ENCODE measurements at places on chromosomes 12 and 14. TPM values are rescaled to one million over a fixed set of nuclear protein-coding genes. Genes with fewer than 3 reads are reported as not detected.

DNA sequence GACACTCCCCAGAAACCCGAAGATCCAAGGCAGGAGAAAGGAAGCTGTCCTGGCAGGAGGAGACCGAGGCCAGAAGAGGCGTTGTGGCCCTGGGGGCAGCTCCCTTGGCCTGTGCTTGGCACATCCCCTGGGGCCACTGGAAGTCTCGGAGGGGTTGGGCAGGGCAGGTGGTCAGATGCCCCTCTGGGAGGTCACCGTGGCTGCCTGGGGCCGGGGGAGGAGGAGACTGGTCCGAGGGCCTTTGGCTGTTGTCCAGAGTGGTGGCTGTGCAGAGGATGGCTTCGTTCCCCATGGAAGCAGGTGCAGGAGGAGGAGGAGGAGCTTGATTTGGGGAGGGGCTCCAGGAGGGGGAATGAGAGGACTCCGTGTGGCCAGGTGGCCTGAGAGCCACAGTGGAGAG lies 3.3 kb upstream of the NUDT14 start:
- DNase-seq: no peak

DNA sequence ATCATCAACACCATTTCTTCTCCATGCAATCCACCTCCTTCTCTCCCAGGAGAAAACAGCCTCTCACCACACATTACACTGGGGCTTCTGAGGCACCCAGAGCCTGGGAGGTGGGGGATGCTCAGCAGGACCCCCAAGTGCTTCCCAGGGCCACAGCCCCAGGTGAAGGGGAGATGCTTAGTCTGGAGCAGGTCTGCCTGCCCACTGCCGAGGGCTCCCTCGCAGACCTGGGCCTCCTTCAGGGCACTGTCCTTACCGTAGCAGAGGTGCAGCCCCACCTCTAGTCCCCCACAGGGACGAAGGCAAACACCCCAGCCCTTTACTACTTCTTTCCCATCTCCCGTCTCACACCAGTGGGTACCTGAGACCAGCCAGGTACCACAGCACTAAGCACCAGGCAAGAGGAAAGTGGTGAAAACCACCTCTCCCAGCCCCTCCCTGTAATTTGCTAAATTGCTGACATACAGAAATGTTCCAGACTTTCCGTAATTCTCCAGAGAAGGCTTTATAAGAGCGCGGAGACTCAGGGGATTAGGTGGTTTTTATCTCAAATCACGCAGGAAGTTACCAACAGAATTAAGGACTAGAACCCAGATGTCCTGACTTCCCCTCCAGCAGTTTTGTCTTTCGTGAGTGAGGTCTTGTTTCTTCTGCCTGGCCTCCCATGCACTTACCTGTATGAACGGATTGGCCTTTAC lies 59.0 kb downstream of the PLEKHG3 start:
- no peak for DNase-seq

Gene MAP3K9
- 5.2 TPM for polyA plus RNA-seq

DNA sequence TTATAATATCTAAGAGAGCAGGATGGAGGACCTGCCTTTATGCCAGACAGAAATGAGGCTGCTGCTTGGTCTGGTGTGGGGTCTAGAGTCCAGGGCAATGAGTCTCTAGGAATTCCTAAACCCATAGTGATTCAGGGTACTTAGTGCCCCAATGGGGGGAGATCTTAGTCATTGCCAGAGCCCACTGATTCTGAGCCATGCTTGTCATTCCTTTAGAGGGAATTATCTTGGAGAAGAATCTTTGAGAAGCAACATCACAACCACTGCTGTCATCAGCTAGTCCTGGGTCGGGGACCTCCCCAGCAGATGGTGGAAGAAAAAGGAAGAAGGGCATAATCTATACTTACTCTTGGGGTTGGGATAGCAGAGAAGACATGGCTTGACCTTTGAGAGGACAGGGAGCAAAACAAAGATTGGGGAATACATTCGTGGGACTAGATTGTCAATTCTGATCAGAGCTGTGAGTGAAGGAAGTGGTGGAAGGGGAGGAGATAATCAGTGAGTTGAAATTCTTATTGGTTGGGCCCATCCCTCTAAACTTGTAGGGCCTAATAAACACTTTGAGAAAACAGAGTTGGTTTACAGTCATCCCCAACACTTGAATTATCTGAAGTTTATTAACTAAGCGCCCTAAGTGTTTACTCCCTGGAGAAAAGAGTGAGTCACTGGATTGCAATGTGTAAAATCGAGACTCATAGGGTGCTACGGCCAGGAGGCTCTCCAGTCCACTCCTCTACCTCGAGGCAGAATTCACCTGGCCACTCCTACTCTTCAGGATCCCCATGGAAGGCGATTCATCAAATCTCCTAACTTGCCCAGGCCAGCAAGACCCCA lies 3.0 kb upstream of the KRT3 start:
- no peak for DNase-seq

Gene LRRC10
- polyA plus RNA-seq: 0.09 TPM

- DNase-seq: no peak
Measured at GRCh38 chr12:108630481-108631207, 3.0 kb downstream of the SELPLG start.

DNA sequence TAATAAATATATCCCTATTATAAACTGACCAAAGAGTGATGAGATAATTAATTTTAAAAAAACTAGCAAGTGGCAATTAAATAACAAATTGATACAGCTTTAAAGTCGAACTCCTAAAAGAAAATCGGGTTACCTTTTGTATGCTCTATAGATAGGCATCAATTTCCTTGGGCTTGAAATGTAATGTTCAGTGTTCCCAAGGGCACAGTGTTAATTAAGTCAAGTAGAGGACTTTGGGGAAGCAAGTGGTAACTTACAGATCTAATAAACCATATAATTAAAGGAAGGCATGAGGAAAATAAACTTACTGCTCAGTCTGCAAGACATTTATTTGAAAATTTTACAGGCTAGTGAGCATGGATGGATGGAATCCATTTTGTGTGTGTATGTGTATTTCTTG lies 220.9 kb downstream of the FSCB start:
- DNase-seq: no peak

- DNase-seq: peak; percentile 64
Measured at GRCh38 chr12:121443193-121443870, 43.4 kb downstream of the RNF34 start.

DNA sequence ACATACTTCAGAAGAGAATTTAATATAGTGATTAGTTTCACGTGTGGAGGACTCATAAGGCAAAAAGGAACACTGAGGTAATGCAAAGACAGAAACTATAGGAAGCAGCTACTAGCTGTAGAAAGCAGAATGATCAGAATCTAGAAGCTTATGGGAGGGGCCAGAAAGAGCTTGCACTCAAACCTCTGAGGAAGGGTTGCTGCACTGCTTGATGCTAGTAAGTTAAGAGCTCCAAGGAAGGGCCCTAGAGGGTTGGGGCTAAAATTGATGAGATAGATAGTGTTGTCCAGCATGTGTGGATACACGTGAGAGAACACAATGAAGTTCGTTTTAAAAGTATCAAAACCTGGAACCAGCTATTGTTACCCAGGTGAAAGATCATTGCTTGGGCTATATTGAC lies 311.1 kb downstream of the SLC6A15 start:
- no peak for DNase-seq

DNA sequence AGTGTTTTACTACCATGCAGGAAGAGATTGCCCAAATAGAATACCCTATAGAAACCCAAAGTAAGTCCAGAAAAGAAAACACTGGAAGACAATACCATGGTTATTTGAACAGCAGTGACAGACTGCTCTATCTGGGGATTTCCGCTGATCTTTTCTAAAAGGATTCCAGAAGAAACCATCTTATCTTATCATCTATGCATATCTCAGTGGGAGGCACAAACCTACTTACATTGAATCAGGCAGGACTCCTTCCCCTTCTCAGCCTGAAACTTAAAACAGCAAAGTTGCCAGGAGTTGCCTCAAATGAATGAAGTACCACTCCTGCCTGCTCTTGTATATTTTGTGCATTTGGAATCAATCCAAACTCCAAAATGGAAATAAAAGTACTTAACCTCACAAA lies 56.7 kb upstream of the NR2C1 start:
- DNase-seq: no peak

Gene ITGA7
- polyA plus RNA-seq: 43.3 TPM

- no peak for DNase-seq
Measured at GRCh38 chr12:105861227-105861626, 277.5 kb downstream of the NUAK1 start.

- no peak for DNase-seq
Measured at GRCh38 chr14:59358102-59358501, 107.1 kb downstream of the GPR135 start.

Gene SLC6A15
- 0.88 TPM for polyA plus RNA-seq

- no peak for DNase-seq
Measured at GRCh38 chr12:94769047-94769420, 118.7 kb upstream of the TMCC3 start.

Gene GNG2
- polyA plus RNA-seq: 58.2 TPM

GRCh38 chr12:100758083-100758482 lies 36.5 kb upstream of the ANO4 start:
- DNase-seq: no peak

DNA sequence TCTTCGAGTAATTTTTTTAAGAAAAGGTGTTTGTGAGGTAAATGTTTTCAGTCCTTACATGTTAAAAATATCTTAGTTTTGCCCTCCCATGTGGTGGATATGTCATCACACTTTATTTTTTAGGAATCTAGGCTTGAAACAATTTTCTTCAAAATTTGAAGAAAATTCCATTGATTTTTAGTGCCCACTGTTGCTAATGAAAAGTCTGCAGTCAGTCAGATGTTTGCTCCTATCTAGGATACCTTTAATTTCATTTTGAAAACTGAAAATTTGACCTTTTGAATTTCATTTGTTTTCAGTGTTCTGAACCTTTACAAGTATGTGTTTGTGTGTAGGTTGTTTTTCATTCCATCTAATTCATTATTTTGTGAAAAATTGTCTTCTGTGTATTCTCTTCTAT lies 105.4 kb downstream of the LRRK2 start:
- no peak for DNase-seq

DNA sequence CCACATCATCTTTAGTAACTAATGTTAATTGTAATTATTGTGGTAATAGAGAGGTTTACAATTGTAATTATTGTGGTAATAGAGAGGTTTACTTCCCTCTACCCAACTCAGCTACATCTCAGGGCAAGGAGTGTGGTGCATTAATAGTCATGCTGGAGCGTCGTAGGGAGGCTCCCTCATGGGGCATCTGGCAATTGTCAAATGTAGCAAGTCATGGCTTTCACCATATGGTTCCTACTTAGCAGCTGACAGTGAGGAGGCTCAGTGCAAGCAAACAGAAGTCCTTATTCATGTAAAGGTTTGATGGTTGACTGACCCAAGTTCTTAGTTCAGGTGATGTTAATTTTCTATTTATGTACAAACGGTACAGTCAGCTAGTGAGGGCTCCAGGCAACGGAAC lies 1012.0 kb downstream of the FLRT2 start:
- no peak for DNase-seq

GRCh38 chr14:106308839-106309389 lies 782.5 kb downstream of the TMEM121 start:
- DNase-seq: no peak

Gene TEP1
- polyA plus RNA-seq: 17.7 TPM

GRCh38 chr12:126856958-126857357 lies 1410.0 kb upstream of the TMEM132C start:
- no peak for DNase-seq

- DNase-seq: no peak
Measured at GRCh38 chr12:98752726-98753125, 107.6 kb downstream of the APAF1 start.
